Activated effector memory CD4-positive, alpha-beta T cell treated with Interleukin-2 at 50 U/mL for 16 hours (primary cell): ENCODE measurements at places on chromosomes 5 and 9.

DNA sequence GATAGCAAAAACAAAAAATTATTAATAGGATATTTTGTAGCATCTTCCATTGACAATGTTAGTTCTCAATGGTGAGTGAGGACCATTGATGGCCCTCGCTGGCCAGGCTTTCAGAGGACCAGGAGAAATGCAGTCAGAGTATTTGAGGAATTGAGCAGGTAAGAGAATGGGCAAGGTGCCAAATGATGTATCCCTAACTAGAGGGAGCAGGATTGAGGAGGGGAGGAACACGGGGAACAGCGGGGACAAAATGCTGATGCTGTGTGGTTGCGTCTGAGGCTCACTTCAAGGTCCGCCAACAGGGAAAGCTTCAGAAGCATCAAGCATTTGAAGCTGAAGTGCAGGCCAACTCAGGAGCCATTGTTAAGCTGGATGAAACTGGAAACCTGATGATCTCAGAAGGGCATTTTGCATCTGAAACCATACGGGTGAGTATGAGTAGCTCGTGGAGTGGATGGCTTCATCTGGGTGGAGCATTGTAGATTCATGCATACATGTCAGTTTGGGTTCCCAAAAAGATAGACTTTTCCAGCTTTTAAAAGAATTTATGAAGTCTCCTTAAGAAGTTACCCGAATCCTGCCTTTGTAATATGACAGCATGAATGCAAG is 16.2 kb downstream of the SPTAN1 start:
- no peak for DNase-seq

GRCh38 chr5:38451074-38451725 is 105.2 kb downstream of the LIFR start:
- no peak for DNase-seq

DNA sequence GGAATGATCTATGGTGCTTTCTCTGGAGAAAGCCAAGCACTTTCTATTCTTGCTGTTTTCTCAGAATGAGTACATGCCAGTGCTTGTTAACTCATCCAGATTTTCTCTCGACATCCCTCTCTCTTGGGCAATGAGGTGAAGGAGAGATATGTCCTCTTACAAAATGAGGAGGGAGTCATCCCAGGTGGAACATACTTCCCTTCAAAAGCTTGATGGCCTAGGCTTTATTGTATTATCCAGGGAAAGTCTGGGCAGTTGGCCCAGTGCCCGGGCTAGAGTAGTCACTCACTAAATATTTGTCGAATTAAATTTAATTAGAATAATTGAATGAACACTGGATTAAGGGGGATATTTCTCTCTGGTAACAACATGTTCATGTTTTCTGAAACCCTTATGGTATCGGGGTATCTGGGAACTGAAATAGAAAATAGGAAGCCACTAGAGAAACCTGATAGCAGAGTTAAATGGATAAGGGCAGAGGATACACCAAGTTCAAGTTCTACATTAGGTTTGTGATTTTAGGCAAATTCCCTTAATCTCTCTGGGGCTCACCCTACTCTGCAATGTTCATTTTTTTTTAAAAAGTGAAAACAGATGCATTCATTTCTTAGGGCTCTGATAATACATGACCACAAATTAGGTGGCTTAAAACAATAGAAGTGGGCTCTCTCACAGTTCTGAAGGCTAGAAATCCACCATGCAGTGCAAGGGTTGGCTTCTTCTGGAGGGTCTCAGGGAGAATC is 99.6 kb downstream of the LIFR start:
- DNase-seq: no peak

GRCh38 chr5:111107371-111107770 is 15.2 kb downstream of the WDR36 start:
- no peak for DNase-seq

- DNase-seq: no peak
Observed at GRCh38 chr5:113527746-113528145, 14.3 kb downstream of the YTHDC2 start.
